ENCODE measurements at places on chromosomes 5 and 9.
A peak's percentile ranks its signal among the peaks of the same experiment; 100 is the strongest.

- DNase-seq: no peak
These were observed 489.3 kb downstream of the ANXA1 start for GRCh38 chr9:73640971-73641370.

- DNase-seq: no peak
These were observed 17.1 kb upstream of the SLC6A3 start for GRCh38 chr5:1462358-1462757.

GRCh38 chr5:175284806-175285205, 159.2 kb downstream of the DRD1 start:
- DNase-seq: no peak

DNA sequence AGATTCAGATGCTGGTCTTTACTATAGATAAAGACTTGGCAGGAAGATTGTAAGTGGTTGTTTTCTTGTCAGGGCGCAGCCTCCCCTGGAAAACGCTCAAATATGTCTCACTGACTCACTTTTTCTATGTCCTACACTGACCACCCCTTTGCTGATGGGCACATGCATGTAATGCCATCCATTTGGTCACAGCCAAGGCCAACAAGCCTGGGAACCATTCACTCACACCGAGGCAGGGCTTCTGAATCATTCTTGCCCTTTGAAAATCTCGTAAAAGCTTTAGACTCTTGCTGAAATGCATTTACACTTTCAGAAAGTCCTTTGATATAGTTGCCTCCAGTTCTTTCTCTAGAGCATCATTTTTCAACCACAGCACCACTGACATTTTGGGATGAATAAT, 249.4 kb downstream of the ACTL7B start:
- DNase-seq: no peak

- no peak for DNase-seq
These were observed 27.0 kb downstream of the GNAQ start for GRCh38 chr9:78004478-78005229.

DNA sequence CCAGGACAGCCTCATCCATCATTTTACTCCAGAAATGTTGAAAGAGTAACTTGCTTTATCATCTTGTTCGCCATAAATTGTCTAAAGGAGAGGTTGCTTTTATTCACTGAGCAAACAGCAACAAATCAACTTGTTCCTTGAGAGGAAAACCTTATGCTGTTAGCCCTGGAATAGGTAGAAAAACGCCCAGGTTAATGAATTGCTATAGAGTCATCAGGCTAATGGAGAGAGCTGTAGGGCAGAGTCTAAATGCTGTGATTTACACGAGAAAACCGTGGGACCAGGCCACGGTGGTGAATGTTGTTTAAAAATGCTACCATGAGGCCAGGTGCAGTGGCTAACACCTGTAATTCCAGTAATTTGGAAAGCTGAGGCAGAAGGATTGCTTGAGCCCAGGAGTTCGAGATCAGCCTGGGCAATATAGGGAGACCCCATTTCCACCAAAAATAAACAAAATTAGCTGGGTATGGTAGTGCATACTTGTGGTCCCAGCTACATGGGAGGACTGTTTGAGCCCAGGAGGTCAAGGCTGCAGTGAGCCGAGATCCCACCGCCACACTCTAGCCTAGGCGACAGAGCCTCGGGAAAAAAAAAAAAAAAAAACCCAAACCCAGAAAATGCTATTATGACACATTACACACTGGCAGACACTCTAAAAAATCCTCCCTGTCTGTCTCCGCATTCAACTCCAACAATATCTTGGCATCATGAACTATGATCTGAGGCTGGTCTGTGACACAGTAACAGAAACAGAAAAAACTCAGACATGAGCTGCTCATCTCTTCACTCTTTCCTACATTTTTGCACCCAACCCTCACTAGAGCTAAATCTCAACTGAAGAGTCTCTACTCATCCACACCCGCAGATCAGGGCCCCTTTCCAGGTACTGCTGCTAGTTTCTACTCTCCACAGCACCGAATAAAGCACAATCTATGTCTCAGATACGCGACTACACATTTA, 118.6 kb upstream of the RETREG1 start:
- DNase-seq: no peak

GRCh38 chr9:18675973-18676372, 202.0 kb downstream of the ADAMTSL1 start:
- DNase-seq: no peak

DNA sequence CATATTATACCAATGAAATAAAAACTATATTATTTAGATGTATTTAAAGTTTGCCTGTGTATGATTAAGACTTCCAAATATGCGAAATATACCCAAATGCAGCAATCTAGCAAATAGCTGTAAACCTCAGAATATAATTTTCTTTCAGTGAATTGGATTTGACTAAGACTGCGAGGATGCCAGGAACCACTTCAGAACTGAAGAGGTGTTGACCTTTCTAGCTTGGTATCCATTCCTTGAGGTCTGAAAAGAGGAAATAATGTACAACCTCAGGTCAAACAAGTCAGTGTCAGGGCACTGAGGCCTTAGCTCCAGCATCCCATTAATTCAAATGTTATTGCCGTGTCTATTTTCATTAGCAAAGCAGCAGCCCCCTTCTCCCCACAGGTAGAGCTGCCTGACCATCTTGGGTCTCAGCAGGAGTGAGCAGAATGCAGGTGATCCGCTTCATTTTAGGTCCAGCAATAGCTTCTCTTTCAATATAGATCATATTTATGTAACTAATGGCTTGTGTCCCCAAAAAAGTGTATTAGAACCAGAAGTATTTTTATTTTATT, 100.0 kb downstream of the KIAA1958 start:
- no peak for DNase-seq

GRCh38 chr5:141514330-141515133, 25.7 kb downstream of the PCDHGC5 start:
- no peak for DNase-seq

DNA sequence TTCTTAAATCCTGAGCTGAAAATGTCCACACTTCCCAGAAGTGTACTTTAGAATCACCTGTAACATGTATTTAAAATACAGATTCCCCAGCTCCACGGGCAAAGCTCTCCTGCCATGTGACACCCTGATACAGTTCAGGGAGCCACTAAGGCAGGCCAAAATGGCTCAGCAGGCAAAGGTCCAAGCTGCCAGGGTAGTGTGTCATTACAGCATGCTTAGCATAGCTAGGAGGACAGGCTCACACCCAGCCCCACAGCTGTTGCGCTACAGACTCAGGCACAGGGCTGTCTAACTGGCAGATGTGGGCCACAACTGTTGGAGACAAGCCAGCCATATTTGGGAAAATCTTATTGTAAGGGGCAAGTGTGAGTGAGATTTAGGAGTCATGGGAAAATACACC, 73.0 kb downstream of the C9orf85 start:
- peak; percentile 59 for DNase-seq

- DNase-seq: peak; percentile 78
These were observed 228.0 kb downstream of the DCP2 start for GRCh38 chr5:113204525-113205161.

- DNase-seq: peak; percentile 40
These were observed 7.3 kb downstream of the PCDH1 start for GRCh38 chr5:141870871-141871270.

- no peak for DNase-seq
These were observed 53.5 kb upstream of the MCCC2 start for GRCh38 chr5:71533615-71534014.

- no peak for DNase-seq
These were observed 151.5 kb downstream of the BNC2 start for GRCh38 chr9:16718952-16719351.

DNA sequence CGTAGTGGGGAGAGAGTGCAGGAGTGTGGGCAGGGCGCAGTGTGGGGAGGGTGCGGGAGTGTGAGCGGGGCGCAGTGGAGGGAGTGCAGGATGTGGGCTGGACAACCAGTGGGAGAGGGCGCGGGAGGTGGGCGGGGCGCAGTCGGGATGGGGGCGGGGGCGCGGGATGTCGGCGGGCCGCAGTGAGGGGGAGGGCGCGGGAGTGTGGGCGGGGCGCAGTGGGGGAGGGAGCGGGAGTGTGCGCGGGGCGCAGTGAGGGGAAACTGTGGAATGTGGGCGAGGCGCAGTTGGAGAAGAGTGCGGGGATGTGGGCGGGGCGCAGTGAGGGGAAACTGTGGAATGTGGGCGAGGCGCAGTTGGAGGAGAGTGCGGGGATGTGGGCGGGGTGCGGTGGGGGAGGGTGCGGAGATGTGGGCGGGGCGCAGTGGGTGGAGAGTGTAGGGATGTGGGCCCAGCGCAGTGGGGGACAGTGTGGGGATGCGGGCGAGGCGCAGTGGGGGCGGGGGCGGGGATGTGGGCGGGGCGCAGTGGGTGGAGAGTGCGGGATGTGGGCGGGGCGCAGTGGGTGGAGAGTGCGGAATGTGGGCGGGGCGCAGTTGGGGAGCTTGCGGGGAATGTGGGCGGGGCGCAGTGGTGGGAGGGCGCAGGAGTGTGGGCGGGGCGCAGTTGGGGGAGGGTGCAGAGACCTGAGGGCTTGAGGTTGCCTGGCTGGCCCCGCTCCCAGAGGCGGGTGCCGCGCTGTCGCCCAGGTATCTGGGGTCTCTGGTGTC, at the start of gene NXNL2:
Gene NXNL2, plus strand, starts transcription at position 723 of the 770 bp plus-strand sequence. CDS start 257 bp downstream, outside the sequence.
- peak; percentile 89 for DNase-seq

GRCh38 chr5:132850066-132850465, 16.2 kb downstream of the GDF9 start:
- DNase-seq: no peak

DNA sequence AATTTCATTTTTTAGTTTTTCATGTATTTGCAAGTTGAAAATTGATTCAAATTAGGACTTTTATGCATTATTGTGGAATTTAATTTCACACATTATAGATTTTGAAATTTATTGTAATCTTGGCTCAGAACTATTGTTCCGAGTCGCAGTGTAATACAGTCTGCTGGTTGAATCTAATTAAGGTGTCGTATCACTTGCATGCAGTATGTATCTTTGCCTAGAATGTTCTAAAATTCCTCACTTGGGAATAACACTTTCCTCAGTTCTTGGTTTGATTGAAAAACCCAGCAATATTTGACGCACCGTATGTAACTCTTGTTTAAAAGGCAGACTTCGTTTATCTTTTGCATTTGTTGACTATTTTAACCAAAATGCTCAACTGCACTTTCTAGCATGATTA, 49.4 kb downstream of the MELK start:
- DNase-seq: no peak

GRCh38 chr5:172322028-172322965, 38.7 kb upstream of the UBTD2 start:
- no peak for DNase-seq

GRCh38 chr9:128421482-128421996, 882 bp downstream of the CERCAM start:
- no peak for DNase-seq

GRCh38 chr5:6632324-6632887, 438 bp downstream of the NSUN2 start:
- peak; percentile 47 for DNase-seq

- DNase-seq: no peak
These were observed 31.4 kb downstream of the C6 start for GRCh38 chr5:41181691-41182564.

DNA sequence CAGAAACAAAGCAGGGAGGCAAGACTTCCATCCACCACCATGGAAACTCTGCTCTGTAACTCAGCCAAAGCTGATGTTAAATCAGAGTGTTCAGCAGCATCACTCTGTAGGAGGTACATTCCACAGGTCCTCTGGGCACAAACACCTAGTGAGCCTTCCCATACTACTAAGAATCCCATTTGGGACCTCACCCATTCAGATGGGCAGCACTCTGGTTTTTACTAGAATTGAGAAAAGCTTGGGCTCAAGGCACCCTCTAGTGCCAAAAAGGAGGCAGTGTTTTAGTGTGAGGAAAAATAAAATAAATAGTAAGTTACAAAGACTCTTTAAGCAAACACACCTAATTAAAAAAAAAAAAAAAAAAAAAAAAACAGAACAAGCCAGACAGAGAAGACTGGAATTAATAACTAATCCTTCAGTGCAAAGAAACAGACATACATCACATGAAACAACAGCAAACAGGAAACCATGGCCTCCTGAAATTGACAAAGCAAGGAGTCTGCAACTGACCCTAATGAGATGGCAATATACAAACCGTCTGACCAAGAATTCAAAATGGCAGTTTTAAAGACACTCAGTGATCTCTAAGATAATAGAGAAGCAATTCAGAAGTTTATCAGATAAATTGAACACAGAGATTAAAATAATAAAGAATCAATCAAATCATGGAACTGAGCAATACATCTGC, 159.5 kb downstream of the GNA14 start:
- no peak for DNase-seq

GRCh38 chr5:67245259-67245846, 48.8 kb upstream of the CD180 start:
- no peak for DNase-seq

DNA sequence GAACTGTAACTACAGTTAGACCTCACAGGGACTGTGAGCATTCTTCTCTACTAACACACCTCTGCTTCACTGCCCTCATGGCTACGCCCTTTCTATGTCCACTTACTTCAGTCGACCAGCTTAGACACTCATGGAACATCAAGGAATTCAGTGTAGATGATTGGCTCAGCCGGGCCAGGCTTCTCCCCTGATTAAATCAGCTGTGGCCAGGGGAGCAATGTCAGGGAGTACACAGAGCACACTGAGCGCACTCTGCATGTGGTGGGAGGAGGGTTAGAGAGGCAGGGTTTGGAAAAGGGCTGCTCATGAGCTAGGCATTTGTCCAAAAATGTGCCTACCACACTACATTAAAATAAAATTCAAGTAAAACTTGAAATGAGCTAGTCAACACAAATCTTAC, 400.5 kb downstream of the ARRDC3 start:
- no peak for DNase-seq

DNA sequence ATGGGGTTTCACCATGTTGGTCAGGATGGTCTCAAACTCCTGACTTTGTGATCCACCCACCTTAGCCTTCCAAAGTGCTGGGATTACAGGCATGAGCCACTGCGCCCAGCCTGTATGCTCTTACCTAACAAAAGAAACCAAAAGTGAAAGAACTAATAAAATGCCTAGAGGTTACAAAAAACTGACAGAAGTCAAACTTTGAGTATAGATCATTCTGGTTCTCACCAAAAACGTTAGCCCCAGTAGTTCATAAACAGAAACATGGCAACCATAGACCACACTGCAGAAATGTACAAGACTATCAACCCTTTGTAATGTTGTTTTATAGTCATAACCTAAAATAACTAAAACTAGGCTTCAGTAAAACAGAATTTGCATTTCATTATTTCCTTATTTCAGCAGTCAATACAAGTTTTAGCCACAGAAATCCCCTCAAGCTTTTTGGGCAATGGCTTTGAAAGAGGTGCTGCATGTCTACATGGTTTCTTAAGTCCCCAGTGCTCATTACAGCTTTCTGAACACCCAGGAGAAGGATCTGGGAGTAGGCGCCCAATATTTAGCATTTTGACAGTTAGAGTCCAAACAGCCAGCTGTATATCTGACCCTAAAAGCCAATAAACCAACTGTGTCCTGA, 72.5 kb downstream of the EPB41L4A start:
- no peak for DNase-seq

- DNase-seq: no peak
These were observed 97.9 kb downstream of the ADAMTS6 start for GRCh38 chr5:65383859-65384258.

- no peak for DNase-seq
These were observed 44.1 kb downstream of the ADGRV1 start for GRCh38 chr5:90602681-90603080.

Data from ureter (tissue), 1 donor.